ENCODE measurements at places on chromosomes 6 and 20. TPM values are rescaled to one million over a fixed set of nuclear protein-coding genes. Genes with fewer than 3 reads are reported as not detected.
A peak's percentile ranks its signal among the peaks of the same experiment; 100 is the strongest.

- H3K4me3 ChIP-seq, result no peak overlapping the region
- peak; percentile 36 for DNase-seq
- H3K27me3 ChIP-seq, result peaks cover 19% of the 10 kb centered on the region
- H3K36me3 ChIP-seq, result no peaks in the 10 kb centered on the region
Measured at GRCh38 chr6:111921103-111921502, 47.9 kb upstream of the FYN start.

- no peak overlapping the region for H3K27ac ChIP-seq
- H3K36me3 ChIP-seq, result 0 out of 2 replicates have a peak, but pooled peaks cover 2% of the 10 kb centered on the region
- H3K4me1 ChIP-seq, result peaks cover 33% of the 10 kb centered on the region
- no peaks in the 10 kb centered on the region for H3K27me3 ChIP-seq
- H3K4me3 ChIP-seq, result no peak overlapping the region
- DNase-seq, result no peak
Measured at GRCh38 chr6:37916675-37917074, 97.1 kb downstream of the ZFAND3 start.

DNA sequence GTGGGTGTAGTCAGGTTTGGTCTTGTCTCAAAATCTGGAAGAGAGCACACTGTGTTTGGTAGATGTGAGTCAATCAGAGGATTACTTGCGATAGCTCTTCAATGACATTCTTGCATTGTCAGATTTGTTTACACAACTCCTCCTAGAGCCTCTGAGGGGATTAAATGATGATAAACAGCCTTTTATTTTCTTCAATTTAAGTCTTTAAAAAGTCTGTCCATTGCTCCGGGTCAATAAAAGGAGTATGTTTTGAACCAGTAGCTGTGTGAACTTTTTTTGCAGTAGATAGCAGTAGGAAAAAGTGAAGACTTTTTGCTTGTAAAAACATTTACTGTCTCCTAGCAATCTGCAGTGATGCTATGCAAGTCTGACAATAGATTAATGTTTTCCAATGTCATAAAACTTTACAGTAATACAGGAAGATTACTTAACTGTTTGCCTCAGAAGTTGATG is 49.9 kb downstream of the GJA1 start:
- H3K4me1 ChIP-seq, result peaks cover 41% of the 10 kb centered on the region
- H3K4me3 ChIP-seq, result 0 out of 2 replicates have a peak overlapping the region, but pooled peaks have one; percentile 6
- no peak for DNase-seq
- H3K27ac ChIP-seq, result no peak overlapping the region

- H3K36me3 ChIP-seq, result no peaks in the 10 kb centered on the region
- peak; percentile 78 for DNase-seq
- peaks cover 12% of the 10 kb centered on the region for H3K4me1 ChIP-seq
Measured at GRCh38 chr6:49409951-49410542, 53.0 kb downstream of the MMUT start.

DNA sequence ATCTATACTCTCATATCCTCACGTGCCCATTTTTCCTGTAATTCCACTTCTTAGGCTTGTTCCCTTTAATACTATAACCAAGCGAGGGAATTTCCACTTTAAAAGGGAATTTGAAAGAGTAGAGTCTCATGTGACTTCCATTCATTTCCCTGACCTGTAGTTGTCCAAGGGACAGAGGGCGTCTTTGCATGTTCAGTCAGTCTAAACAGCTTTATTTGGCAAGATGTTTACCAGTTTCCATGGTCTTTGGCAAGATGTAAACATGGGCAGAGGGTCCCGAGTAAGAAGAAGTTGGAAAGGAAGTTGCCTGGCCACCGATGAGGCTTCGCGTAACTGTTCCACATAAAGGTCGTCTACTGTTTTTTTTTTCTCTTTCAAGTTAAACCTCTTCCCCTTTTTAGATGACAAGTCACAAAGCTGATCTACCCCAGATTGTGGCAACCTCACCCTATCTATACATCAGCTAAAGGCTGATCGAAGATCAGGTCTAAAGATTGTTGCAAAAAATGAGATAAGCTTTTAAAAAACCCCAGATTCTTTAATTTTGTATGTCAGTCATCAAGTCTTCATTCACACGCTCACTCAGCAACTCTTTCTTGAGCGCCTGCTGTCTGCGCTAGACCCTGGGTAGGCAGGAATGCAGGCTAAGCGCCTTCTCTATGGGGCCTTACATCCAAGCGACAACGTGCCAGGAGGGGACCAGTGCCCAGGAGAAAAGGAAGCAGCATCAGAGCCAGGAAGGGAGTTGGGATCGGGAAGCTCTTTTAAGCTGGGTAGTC is 31.7 kb upstream of the CCR6 start:
- no peak overlapping the region for H3K4me3 ChIP-seq
- peaks cover 6% of the 10 kb centered on the region for H3K27me3 ChIP-seq
- H3K4me1 ChIP-seq, result peaks cover 6% of the 10 kb centered on the region
- H3K36me3 ChIP-seq, result peaks cover 15% of the 10 kb centered on the region

GRCh38 chr6:109081026-109081425 is 13.6 kb downstream of the SESN1 start:
- no peaks in the 10 kb centered on the region for H3K27me3 ChIP-seq
- no peak overlapping the region for H3K4me3 ChIP-seq
- H3K27ac ChIP-seq, result no peak overlapping the region
- H3K4me1 ChIP-seq, result peaks cover 9% of the 10 kb centered on the region
- no peak for DNase-seq

DNA sequence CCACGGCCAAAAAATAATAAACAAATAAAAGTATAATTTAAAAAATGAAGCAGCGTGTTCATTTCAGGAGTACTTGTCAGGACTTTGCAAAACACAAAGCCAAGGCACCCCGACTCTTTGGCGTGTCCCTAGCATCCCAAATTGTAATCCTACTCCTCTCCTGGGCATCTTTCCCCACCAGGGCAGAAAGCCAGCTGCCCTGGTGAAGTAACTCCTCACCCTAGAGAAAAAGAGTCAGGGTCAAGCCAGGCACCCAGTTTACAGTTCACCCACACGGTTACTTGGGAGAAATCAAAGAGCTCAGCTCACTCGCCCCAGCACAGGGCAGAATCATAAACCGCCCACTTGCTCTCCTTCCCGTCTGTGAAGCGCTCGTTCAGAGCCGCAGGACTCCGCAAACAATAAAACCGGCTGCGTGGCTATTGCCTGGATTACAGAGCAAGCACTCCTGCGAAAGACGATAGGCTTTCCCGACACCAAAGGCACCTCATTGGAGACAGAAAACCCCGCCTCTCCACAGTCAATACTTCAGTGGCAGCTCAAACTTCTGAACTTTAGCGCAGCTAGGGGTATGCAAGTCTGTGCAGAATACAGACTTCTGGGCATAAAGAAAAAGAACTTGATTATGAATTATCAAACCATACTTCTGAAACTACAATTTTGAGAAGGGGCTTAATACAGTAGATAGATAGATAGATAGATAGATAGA is 73.0 kb upstream of the NHSL1 start:
- peaks cover 25% of the 10 kb centered on the region for H3K4me1 ChIP-seq
- no peak overlapping the region for H3K4me3 ChIP-seq
- peak; percentile 64 for DNase-seq
- H3K27ac ChIP-seq, result no peak overlapping the region

CPNE5 gene
- 0.71 TPM for total RNA-seq

CAP2 gene
- 7.2 TPM for total RNA-seq

OPRL1 gene
- 2.2 TPM for total RNA-seq

GCLC gene
- total RNA-seq, result 47.1 TPM

ENPP1 gene
- total RNA-seq, result 30.8 TPM

Data from WTC11 (cell line).